ENCODE measurements at places on chromosomes 7 and 10.

GRCh38 chr10:7337431-7338171, 73.2 kb downstream of the SFMBT2 start:
- DNase-seq: no peak

- DNase-seq: no peak
These were observed 166.0 kb downstream of the TSPAN12 start for GRCh38 chr7:120691915-120692314.

- DNase-seq: no peak
These were observed 1091.4 kb downstream of the CNTNAP2 start for GRCh38 chr7:147207988-147208387.

DNA sequence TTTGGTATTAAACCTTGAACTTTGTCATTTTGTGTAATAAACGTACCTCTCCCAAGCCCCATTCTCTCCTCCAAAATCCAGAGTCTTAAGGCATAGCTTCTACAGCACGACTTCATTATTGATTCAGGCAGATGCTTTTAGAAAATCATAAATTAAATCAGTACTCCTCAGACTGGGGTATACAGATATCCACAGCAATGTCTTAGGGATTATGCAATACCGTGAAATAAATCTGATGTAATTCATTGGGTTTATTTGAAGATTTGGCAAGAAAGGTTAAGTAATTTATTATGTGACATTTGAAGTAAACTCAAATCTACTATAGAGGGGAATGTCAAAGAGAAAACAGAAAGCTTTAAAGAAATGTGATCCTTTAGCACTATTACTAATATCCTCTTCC, 246.1 kb upstream of the PLXDC2 start:
- no peak for DNase-seq

- no peak for DNase-seq
These were observed 2.3 kb downstream of the METTL27 start for GRCh38 chr7:73839743-73840714.

GRCh38 chr7:37942934-37943610, 22.6 kb downstream of the EPDR1 start:
- DNase-seq: peak; percentile 75

- DNase-seq: no peak
These were observed 49.5 kb upstream of the PPP2R2D start for GRCh38 chr10:131851346-131851745.

- no peak for DNase-seq
These were observed 40.4 kb downstream of the SCIN start for GRCh38 chr7:12610899-12611298.

- no peak for DNase-seq
These were observed 17.0 kb upstream of the BAG3 start for GRCh38 chr10:119634219-119634544.

- DNase-seq: no peak
These were observed 43.2 kb downstream of the ZNF467 start for GRCh38 chr7:149729983-149730801.

- DNase-seq: no peak
These were observed 8.8 kb downstream of the ZNF92 start for GRCh38 chr7:65382452-65382851.

- no peak for DNase-seq
These were observed 124.8 kb downstream of the CPED1 start for GRCh38 chr7:121113288-121113687.

- peak; percentile 82 for DNase-seq
These were observed 712.8 kb downstream of the PARD3 start for GRCh38 chr10:34102237-34102673.

- no peak for DNase-seq
These were observed 891.9 kb upstream of the MBL2 start for GRCh38 chr10:53664282-53665019.

DNA sequence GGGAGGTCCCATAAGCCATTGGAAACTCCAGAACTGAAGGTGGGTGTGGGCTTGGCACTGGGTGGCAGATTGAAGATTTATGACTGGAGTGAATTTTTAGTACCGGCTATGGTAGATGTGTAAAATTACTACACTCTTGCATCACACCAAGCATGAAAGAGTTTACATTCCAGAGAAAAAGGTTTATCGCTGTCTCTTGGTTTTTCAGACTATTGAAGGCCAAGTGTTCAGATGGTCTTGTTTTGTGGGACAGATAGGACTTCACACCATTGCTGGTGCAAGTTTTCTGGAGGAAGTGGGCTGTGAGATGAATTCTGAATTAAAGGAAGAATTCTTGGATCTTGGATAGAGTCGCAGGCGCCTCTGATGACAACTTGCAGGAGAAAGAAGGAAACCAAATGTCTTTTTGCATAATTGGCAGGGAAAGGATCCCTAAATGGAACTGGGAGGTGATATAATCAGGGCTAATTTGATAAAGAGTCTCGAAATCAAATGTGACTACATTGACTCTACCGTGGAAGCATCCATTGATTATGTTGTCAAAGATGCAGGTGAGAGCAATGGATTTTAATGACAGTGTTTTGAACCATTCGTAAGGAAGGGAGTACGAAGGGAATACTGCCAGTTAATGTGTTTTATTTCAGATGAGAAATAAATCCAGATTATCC, 14.2 kb upstream of the NMT2 start:
- no peak for DNase-seq

GRCh38 chr10:131743190-131744151, 157.3 kb upstream of the PPP2R2D start:
- DNase-seq: no peak

GRCh38 chr10:329361-330099, 194.3 kb downstream of the ZMYND11 start:
- DNase-seq: peak; percentile 96

DNA sequence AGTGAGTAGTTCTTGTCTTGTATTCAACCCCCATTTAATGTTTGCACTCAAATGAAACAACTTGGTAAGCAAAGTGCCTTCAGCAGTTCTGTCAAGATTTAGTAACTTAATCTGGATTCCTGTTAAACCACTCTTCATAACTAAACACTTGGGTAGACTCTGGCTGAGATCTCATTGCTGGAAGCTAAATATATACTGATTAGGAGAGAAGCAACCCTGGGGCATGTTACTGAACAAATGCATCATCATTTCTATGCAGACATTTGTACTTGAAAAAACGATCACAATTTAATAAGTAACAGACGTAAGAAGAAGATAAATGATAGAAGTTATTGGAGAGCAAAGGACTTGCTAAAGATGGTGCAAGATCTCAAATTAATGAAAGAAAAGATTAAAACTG, 308.4 kb upstream of the POM121L12 start:
- no peak for DNase-seq

DNA sequence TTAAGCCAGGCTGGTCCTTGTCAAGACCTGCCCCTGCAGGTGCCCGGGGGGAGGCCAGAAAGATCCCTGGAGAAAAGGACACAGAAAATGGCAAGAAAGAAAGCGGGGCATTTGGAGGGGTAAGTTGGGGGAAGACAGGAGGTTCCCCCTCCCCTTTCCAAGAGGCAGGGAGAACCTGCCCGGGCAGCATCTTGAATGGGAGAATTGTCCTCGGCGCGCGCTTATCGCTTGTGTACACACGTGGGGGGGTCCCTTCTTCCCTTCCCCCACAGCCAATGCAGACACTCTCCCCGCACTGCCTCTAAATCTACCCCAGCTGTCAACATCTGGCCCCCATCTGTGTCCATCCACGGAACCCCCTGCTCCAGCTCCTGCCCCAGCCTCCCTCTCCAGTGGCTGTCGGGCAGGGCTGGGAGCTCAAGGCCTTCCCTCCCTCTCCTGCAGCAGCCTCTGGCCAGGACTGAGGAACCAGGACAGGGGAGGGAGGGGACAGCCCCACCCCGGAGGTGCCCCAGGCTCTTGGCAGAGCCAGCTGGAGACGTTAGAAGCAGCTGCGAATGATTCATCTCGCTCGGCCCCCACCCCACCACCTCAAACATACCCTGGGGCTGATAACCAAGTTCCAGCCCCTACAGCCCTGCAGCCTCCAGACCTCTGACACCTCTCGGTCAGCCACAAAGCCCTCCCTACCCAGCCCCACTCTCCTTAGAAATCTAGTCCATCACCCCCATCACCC, 25.3 kb downstream of the EPHB4 start:
- no peak for DNase-seq

DNA sequence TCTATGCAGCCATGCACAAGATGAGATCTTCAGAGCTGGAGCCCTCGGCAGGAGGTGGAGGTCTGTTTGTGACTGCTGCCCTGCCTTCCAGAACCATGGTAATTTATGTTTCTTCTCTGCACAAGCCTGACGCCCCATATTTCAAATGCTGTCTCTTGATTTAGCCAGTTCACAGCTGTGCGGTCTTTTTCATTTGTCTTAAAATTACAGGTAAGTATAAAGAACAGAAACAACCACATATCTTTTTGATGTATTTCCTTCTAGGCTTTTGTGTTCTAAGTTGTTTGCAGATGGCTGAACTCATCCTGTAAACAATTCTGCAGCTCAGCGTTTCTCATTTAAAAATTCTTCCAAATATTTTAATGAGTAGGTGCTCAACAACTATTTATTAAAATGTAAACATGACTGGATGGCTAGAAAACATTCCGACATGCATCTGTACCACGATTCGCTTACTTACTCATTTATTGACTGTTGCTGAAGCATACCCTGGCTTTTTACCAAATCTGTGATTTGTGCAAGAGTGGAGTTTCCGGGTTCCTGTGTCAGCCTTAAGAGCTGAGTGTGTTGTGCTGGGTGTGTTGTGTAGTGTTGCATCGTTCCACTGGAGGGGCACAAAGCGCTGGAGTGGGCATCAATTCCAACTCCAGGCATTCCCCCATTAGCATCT, 58.9 kb downstream of the PIP4K2A start:
- no peak for DNase-seq

DNA sequence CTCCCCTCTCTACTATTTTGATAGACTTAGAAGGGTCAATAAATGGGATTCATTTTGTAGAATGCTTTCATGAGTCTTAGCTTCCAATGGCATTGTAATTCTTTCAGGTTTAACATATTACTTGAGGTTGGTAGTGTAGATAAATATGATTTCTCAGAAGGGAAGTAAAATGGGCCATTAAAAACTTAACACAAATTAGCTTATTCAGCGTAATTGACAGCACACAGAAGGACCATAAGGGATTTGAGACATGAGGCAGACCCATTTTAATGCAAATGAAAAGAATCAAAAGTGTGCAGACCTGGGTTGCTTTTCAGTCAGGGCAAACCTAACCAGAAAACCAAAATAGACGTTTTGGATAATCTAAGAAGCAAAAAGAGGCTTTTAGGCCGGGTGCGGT, 156.6 kb upstream of the CNTNAP2 start:
- no peak for DNase-seq

- DNase-seq: no peak
These were observed 250.2 kb downstream of the DPP6 start for GRCh38 chr7:154302380-154302779.

DNA sequence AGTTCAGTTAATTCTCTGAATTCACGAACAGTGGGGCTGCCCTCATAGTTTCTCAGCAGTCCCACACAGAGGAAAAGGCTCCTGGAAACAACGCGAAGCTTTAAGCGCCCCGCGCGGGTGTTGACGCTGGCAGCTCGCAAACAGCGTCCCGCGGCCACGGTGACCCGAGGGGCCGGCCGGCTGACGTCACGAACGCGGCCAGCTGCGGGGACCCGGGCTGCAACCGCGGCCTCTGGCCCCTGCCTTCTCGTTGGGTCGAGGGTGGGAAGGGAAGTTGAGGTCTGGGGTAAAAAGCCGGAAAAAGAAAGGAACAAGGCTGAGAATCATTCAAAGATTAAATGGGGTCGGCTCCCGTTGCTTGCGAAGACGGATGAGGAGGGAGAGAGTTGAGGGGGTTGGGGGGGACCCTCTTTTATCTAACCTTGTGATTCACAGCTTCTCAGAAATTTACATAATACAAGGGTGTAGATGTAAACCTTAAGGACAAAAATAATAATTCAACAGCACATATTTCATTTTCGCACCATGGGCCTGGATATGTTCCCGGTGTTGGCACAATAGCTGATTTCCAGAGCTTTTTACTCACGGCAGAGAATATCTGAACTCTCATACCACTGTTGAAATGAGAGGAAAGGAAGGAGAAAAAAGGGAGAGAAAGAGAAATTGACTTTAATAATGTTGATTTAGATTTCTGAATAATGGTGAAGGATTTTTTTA, 7.3 kb upstream of the FEZF1 start:
- no peak for DNase-seq

DNA sequence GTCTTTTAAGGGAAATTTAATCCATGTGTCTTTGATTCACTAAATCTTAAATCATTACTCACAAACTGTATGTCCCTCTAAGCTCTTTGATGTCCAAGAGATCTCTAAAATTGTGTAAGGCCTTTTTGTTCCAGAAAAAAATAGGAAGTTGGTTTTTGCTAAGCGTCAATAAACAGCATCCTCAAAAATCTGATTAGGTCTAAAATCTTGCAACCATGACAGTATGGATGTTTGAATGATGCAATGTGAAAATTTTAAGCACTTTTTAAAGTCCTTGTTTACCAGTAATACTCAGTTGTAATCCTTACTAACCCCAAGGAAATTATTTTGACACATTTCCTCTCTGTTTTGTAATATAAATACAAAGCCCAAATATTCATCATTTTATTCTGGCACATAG, 6.8 kb downstream of the MET start:
- DNase-seq: no peak

- DNase-seq: no peak
These were observed 97.0 kb downstream of the HGF start for GRCh38 chr7:81672872-81673271.

GRCh38 chr7:55641811-55642210, 69.5 kb upstream of the VOPP1 start:
- DNase-seq: no peak

DNA sequence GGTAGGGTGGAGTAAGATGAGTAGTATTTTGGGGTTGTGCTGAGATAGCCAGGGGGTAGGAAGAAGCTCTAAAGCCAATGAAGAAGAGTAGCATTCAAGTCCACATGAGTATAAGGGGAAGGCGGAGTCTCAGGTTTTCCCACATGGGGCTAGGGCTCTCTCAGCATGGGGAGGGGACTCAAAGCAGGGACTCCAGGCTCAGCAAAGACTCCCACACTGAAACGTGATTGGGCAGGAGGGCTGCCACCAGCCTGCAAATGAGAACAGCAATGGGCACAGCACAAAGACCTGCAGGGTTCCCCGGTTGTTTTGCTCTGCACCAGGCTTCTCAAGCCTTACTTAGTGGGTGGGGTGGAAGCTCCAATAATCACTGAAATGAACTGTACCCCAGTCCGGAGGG, 1.5 kb upstream of the NRAP start:
- DNase-seq: no peak

DNA sequence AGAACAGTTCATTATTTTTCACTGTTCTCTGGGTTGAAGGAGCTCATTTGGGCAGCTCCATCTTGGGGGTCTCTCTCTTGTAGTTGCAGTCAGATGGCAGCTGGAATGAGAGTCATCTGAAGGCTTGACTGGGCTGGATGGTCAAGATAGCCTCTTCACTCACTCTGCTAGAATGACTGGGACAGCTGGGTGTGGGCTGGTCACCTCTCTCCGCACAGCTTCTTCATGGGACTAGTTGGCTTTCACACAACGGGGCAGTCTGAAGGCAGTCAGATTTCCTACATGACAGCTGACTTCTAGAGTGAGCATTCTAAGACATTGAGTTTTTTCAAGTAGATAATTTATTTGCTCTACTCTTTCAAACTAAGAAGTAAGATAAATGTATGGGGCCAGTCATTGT, 13.1 kb downstream of the PLEKHA1 start:
- DNase-seq: no peak

GRCh38 chr10:52020702-52021101, 293.4 kb upstream of the DKK1 start:
- DNase-seq: no peak

Measured in stromal cell of bone marrow (primary cell).